ENCODE measurements at places on chromosomes 4 and X. TPM values are rescaled to one million over a fixed set of nuclear protein-coding genes. Genes with fewer than 3 reads are reported as not detected.
A peak's percentile ranks its signal among the peaks of the same experiment; 100 is the strongest.

- DNase-seq: no peak
Observed at GRCh38 chr4:147101678-147102077, 156.0 kb upstream of the TTC29 start.

DNA sequence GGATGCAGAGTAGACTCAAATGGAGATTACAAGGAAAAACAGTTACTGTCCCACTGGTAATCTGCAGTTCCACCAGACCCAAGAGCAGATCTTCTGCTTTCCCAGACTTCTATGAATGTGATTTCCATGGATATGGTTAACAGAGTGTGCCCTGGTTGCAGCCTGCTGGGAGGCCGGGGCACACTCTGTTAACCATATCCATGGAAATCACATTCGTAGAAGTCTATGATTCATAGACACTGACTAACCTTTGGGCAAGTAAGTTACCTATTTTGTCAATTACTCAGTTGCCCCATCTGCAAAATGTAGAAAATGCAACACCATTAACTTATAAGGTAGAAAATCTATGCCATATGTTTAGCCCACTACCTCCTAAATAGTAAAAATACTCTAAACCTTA is 443.1 kb upstream of the PITX2 start:
- DNase-seq: no peak

DNA sequence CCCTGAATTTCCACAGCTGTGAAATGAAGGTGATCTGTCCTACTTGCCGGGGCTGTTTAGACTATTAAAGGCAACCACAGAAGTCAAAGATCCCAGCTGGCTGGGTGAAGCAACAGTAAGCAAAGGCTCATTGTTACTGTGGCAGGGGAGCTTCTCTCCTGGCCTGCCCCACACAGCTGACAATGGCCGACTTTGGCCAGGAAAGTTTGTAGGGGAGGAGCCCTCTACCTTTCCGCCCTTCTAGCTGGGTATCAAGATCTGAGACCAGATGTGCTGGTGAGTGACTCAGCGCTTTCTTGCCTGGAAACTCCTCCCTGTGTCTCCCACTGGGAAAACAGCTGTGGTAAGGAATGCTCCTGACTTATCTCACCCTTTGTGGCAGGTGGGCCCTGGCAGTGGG is 21.1 kb downstream of the RASSF6 start:
- DNase-seq: no peak

Gene GPR78
- 0.43 TPM for polyA plus RNA-seq

Gene TRPC3
- 0.43 TPM for polyA plus RNA-seq

DNA sequence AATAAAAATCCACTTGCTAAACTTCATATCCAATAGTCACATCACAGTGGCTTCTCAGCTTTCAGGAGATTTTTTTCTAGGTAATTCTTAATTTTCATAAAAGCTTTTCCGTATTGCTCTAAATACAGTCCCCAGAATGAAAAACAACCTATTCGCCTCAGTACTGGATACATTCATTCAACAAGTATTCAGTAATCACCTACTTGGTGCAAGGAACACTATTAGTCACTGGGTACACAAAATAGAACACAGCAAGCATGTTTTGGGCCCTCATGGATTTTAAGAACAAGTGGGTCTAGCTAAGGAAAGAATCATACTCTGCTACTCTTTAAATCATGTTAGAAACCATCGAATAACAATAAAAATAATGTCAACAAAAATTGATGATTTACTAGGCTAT is 2.8 kb upstream of the BEX3 start:
- no peak for DNase-seq

Gene ART3
- not detected for polyA plus RNA-seq

DNA sequence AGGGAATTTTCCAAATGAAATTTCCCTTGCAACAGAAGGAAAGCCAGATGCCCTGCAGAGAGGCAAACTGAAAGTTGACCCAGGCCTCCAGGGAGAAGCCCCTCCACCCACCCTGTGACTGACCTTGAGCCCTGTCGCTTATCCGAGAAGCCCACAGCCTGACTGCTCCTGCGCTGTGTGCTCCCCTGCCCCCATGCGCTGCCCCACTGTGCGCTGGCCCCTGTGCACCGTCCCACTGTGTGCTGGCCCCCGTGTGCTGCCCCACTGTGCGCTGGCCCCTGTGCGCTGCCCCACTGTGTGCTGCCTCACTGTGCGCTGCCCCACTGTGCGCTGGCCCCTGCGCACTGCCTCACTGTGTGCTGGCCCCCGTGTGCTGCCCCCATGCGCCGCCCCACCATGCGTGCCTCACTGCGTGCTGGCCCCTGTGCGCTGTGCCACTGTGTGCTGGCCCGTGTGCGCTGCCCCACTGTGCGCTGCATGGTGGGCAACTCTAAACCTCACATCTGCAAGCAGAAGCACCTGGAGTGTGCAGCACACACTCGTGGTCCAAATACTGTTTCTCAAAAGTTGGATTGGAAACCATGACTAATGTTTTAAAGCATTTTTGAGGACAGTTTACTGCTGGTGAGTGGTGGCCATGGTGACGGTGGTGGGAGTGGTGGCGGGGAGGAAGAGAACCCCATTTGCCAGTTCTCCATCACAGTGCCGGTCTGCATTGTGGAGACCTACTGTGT is 8.3 kb upstream of the GRPEL1 start:
- no peak for DNase-seq

DNA sequence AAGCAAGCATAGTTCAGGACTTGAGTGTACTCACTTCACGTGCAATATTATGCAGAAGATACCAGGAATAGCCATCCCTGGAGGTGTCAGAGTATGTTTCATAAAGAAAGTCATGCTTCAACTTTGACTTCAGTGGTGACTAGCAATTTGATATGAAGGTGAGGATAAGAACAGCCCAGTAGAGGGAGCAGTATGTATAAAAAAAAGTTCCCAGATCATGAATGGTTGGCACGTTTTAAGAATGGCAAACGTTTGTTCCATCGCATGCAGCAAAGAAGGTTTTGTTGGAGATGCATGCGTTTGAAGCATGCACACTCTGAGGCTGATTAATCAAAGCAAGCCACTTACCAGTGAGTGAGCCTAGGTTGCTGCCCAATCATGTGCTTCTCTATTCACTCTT is 33.5 kb upstream of the SLITRK4 start:
- DNase-seq: no peak

GRCh38 chr4:102477657-102478056 is 23.5 kb upstream of the NFKB1 start:
- peak; percentile 7 for DNase-seq

Gene XK
- polyA plus RNA-seq: not detected

Gene ATP2B3
- polyA plus RNA-seq: not detected

- DNase-seq: no peak
Observed at GRCh38 chr4:139857021-139857420, 191.4 kb downstream of the MGST2 start.

DNA sequence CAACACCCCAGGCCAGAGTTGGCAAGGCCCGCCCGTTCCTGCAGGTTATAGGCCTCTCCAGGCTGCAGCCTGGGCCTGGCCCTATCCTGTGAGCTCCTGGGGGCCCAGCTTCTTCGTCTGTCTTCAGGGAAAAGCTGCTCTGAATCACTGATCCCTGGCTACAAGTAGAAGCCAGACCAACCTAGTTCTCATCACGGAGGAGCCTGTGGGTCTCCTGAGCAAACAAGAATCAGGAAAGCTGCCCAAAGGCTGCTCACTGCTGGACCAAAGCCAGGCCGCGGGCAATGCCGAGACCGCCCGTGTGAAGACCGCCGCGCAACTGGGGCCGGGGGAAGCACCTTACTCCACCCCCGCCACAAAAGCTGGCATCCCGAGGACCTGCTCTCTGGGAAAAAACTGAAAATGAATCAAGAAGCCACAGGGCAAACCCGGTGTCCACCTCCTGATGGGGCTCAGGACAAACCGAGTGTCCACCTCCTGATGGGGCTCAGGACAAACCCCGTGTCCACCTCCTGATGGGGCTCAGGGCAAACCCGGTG is 12.8 kb downstream of the CTBP1 start:
- DNase-seq: no peak

DNA sequence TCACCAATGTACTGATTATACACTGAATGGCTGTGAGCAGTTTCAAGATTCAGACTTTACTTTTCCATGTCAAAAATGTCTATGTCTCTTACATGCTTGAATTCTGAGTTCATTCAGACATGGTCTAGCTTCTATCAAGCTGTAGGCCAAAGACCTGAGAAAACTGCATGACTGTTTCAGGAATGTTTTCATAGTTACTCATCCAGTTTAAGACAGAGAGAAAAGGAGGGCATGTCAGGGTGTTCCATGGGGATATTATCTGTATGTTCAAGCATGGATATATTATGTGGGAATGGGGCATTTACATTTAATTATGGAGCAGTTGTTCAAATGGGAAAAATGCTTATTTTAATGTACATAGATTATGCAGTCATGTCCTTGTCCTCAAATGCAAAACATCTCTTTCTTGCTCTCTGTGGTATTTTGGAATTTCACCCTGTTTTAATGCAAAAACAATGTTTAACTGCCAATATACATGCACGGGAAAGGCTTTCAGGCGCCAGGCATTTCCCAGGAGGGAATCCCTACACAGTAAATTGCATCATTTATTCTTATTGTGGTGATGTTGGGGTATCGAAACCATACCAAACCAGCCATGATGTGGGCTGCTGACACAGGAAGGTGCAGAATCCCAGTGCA is 429.1 kb upstream of the INTU start:
- peak; percentile 20 for DNase-seq

Gene YIPF7
- not detected for polyA plus RNA-seq

- DNase-seq: no peak
Observed at GRCh38 chr4:147968641-147969040, 236.8 kb downstream of the ARHGAP10 start.
